NCI-H2171 (cell line): ENCODE measurements at places on chromosomes 4 and X.

DNA sequence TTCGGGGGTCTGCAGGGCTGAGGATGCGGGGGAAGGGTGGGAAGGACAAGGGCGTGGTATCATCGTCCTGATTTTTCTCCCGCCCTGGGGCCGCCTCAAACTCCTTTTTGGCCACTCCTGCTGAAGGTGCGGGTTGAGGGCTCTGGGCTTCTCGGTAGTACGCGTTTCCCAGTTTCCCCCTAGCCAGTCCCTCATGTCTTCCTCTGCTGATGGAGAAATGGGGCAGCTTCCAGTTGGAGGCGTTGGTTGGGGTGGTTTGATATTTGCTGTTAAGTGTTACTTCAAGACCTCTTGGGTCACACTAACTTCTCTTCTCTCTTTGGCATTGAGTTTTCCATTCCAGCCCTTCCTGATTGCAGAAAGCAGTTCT lies 482 bp downstream of the GSTCD start:
- no peak for DNase-seq

GRCh38 chr4:113445286-113445685 lies 316.3 kb downstream of the CAMK2D start:
- DNase-seq, result no peak

GRCh38 chrX:41686788-41687187 lies 2.0 kb upstream of the GPR34 start:
- no peak for DNase-seq

GRCh38 chr4:160352637-160353036 lies 1249.8 kb downstream of the RAPGEF2 start:
- no peak for DNase-seq
